ENCODE measurements at places on chromosomes 4 and X.

GRCh38 chr4:187179086-187180058 is 455.7 kb upstream of the FAT1 start:
- DNase-seq: no peak

DNA sequence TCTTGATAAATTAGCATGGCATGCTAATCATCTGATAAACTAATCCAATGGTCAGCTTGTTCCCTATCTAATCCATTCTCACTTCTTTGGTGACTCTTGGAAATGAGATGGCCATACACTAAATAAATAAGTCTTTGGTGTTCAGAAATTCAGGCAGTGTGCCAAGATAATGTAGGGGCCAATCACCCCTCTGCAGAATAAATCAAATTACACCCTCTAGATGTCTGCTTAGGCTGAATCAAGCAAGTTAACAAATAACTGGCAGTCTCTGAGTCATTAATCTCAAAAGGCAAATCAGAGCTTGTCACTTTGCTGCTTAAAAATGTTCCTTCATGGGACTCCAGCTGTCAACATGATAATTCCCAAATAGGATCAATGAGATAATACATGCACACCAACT is 97.4 kb downstream of the NLGN4X start:
- DNase-seq: no peak

GRCh38 chrX:10743476-10743875 is 123.1 kb upstream of the MID1 start:
- no peak for DNase-seq

- peak; percentile 69 for DNase-seq
Measured at GRCh38 chrX:50812995-50813842, 775 bp downstream of the SHROOM4 start.

DNA sequence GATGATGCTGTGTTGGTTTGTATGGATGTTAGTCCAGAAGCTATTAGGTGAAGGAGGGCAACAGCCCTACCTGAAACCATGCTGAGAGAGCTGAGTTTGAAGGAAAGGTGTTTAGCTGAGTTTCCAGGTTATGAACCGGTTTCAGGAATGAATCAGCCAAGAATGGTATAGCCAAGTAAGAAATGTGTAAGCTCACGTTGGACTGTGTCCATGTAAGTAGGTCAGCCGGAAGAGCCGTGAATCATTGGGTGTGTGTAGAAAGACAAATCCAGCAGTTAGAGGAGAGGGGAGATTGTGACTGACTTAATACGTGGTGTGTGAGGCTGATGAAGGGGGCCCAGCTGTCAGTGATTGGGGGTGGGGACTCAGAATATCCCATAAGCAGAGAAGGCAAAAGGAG is 77.2 kb upstream of the SPIN4 start:
- DNase-seq: peak; percentile 9

Data from iris pigment epithelial cell (primary cell).